AG10803 (cell line): ENCODE measurements at places on chromosomes 16 and 17.

DNA sequence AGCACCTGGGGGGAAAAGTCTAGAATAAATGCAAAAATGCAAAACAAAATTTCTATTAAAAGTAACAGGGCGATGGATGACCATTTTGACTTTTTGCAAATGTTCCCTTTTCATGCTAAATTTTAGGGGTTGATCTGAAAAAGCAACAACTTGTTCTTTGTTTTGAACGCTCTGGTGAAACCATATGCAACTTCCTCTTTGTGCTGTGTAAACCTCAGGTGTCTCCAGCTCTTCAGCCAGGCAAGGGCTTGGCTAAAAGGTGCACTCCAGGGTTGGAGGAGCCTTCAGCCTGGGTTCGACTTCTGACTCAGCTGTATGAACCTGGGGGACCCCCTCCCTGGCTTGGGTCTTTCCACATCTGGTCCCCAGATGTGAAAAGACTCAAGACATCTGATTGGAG, 9.5 kb downstream of the IRF8 start:
- no peak for DNase-seq

DNA sequence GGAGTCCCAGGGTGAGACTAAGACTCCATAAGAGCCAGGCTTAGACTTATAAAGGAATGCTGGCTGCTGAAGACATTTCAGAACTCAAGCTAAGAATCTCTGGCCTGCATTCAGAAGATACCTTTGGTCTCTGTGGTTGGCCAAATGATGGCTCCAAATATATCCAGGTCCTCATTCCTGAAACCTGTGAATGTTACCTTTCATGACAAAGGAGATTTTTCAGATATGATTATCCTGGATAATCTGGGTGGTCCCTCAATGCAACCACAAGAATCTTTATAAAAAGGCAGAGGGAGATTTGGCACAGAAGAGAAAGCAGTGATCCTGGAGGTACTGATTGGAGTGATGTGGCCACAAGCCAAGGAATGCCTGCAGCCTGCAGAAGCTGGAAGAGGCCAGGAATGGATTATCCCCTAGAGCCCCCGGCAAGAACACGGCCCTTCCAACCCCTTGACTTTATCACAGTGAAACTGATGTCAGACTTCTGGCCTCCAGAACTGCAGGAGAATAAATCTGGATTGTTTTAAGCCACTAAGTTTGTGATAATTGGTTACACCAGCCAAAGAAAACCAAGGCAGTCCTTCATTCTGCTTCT, 253.3 kb downstream of the SLC39A11 start:
- no peak for DNase-seq

DNA sequence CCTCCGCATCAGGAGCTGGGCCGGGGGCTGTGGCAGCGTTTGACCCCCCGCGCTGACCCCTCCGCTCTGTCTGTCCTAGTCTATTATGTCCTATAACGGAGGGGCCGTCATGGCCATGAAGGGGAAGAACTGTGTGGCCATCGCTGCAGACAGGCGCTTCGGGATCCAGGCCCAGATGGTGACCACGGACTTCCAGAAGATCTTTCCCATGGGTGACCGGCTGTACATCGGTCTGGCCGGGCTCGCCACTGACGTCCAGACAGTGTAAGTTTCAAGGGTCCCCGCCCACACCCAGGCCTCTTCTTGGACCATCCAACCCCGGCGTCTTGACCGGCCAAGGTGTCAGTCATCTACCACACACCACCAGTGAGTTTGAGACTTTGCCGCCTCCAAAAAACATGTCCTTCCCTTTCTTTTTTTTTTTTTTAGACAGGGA, 548 bp downstream of the PSMB3 start:
- no peak for DNase-seq

- no peak for DNase-seq
Observed at GRCh38 chr17:45088741-45089140, 27.6 kb downstream of the NMT1 start.

GRCh38 chr16:86625821-86626220, 47.5 kb downstream of the FOXL1 start:
- no peak for DNase-seq
